Neural crest cell (in vitro differentiated cells): ENCODE measurements at places on chromosomes 4 and X.

DNA sequence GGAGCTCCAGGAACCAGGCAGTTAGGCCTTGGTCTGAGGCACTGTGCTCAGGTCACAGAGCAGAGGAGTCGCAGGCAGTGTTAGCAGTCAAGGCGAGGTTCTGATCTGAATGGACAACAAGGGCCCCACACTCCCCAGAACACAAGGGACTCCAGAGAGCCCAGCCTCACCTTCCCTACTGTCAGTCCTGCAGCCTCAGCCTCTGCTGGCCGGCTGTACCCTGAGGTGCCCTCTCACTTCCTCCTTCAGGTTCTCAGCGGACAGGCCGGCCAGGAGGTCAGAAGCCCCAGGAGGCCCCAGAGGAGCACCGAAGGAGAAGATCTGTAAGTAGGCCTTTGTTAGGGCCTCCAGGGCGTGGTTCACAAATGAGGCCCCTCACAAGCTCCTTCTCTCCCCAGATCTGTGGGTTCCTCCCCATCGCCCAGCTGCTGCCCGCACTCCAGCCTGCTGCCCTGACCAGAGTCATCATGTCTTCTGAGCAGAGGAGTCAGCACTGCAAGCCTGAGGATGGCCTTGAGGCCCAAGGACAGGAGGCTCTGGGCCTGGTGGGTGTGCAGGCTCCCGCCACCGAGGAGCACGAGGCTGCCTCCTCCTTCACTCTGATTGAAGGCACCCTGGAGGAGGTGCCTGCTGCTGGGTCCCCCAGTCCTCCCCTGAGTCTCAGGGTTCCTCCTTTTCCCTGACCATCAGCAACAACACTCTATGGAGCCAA, 26.2 kb downstream of the MAGEA9 start:
- DNase-seq: no peak

DNA sequence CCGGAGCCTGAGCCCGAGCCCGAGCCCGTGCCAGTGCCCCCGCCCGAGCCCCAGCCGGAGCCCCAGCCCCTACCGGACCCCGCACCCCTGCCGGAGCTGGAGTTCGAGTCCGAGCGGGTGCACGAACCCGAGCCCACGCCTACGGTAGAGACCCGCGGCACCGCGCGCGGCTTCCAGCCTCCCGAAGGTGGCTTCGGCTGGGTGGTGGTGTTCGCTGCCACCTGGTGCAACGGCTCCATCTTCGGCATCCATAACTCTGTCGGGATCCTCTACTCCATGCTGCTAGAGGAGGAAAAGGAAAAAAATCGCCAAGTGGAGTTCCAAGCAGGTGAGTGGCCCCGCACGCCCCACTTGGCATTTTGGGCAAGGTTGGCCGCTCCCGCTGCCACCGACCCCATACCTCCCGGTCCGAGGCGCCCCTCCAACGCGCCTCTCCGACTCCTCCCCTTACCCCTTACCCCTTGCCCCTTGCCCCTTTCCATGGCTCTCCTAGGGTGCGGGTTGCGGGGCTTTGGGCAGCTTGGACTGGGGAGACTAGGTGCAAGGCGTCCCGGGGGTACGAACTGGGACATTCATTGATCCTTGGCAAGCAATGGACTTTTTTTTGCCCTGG, 553 bp downstream of the SLC16A2 start:
- no peak for DNase-seq

DNA sequence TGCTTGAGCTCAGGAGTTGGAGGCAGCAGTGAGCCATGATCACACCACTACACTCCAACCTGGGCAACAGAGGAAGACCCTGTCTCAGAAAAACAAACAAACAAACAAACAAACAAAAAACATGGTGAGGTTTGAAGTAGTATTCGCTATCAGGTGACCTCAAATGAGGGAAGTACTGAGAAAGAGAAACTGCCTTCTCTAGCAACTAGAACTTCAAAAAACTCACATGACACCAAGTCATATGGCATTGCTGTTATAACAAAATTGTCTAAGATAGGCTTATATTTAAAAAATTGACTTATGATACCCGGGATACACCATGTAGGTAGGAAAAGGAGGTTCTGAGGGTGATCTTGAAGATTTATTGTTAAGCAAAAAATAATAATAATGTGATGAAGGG, 10.3 kb downstream of the MPP1 start:
- no peak for DNase-seq

- DNase-seq: no peak
Measured at GRCh38 chr4:4985844-4986243, 33.4 kb downstream of the CYTL1 start.

GRCh38 chrX:128781506-128781905, 729.3 kb upstream of the ACTRT1 start:
- peak; percentile 47 for DNase-seq

DNA sequence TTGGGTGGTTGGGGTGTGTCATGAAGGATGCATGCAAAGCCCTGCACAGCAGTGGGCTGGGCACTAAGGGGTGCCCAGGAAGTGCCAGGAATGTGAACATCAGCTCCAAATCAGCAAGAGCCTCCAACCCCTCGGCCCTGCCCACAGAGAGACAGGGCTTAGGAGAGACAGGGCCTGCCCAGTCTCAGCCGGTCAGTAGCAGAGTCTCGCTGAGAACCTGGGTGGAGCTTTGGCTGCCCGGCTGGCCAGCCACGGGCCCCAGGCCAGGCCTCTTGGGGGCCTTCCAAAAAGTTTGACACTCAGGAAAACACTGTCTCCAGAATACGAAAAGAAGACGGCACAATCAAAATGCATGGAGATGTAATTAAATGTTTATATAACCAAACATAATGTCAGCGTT, 4.3 kb upstream of the MXD4 start:
- DNase-seq: no peak

GRCh38 chrX:69238887-69239231, 73.6 kb upstream of the PJA1 start:
- no peak for DNase-seq

GRCh38 chr4:137676357-137676998, 144.2 kb upstream of the PCDH18 start:
- DNase-seq: no peak

GRCh38 chr4:87916626-87917025, 58.9 kb upstream of the SPP1 start:
- no peak for DNase-seq

DNA sequence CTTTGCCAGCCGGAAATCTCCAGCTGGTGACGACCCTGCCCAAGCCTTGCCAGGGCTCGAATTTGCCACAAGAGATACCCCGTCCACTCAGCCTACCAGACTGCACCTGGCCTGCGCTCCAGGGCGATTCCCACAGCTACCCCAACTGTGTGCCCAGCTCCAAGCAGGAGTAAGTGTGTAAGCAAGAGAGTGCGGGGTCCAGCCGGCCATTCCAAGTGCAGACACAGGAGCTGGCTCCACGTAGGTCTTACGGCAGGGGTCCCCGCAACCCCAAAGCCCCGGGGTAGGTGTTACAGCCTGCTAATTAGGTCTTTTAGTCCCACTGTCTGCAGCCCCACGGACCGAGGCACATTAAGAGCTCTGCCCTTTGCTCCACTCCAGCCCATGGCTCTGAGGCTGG, 1305.2 kb downstream of the ARAP2 start:
- DNase-seq: no peak

GRCh38 chr4:128835498-128836222, 26.2 kb downstream of the JADE1 start:
- no peak for DNase-seq

DNA sequence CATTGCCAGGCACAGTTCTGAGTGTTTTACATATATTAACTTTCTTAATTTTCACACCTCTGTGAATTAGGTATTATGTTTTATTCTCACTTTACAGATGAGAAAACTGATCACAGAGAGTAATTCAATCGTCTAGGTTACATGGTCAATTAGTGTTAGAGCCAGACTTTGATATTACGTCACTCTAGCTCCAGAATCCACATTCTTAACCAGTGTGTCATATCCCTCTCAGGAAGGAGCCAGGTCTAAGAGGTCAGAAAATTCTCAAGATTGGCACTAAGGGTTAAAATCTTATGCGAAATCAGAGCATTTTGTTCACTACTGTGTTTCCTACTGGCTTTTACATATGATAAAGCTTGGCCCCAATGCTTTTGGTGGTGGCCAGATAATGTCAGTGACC, 7.4 kb downstream of the DMP1 start:
- no peak for DNase-seq

DNA sequence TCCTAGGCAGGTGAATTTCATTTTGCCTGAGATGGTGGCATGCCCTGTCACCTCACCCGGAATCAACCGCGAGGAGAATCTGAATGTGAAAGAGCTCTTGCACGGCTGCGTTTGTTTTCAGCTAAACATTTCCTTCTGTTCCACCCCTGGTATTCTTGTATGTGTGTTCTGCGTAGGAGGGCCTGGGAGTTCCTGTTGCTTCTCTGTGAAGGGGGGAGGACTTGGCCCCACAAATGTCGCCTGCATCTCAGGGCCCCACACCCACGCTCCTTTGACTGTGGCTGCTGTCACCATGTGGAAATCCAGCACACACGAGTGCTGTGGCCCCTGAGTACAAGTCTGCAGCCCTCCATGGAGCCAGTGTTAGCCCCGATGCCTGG, 45.8 kb upstream of the CLCN4 start:
- DNase-seq: no peak

GRCh38 chr4:41819621-41820020, 71.1 kb upstream of the PHOX2B start:
- no peak for DNase-seq

- DNase-seq: no peak
Measured at GRCh38 chrX:49725923-49726904, 30.4 kb upstream of the PAGE1 start.

DNA sequence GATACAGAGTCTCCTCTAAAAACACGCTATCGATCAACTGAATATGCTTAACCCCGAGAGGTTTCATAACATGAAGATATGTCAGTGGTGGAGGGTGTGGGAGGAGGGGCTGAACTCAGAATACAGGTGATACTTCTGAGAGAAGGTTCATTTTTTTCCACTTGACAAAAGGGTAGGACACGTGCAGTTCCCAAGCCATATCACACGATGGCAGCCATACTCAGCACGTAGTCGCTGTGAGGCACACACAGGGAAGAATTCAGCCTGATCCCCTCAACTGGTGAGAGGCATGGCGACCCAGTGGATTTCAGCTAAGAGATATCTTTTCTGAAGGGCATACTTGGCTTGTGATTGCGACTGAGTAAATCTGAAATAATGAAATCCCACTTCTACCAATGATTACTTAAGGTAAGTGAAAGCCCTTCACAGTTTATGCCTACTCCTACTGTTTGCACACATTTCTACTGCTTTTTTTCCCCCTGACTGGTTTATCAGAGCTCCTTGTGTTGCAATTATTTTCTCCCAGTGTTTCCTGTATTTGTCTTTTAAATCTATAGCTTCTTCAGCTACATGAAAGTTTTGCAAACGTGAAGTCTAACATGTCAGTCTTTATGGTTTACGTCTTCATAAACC, 133.1 kb downstream of the CORIN start:
- peak; percentile 36 for DNase-seq

- no peak for DNase-seq
Measured at GRCh38 chr4:154452798-154453346, 38.7 kb downstream of the DCHS2 start.

- no peak for DNase-seq
Measured at GRCh38 chr4:156889616-156890594, 81.7 kb downstream of the PDGFC start.

DNA sequence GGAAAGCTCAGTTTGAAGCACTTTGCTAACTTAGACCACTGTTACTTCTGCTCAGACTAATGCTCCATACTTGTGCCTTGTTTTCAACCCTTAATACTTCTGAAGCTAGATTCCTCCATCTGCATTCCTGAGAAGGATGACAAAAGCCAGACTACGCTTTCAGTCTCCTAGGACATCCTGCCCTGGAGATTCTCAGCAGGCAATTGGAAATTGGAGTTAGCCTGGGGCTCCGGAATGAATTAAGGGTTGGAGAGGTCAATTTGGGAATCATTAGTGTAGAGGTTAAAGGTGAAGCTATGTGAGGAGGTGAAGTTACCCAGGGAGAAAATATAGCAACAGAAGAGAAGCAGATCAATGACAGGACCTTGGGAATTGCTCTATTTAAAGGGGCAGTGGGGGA, 215.9 kb upstream of the MBNL3 start:
- no peak for DNase-seq

DNA sequence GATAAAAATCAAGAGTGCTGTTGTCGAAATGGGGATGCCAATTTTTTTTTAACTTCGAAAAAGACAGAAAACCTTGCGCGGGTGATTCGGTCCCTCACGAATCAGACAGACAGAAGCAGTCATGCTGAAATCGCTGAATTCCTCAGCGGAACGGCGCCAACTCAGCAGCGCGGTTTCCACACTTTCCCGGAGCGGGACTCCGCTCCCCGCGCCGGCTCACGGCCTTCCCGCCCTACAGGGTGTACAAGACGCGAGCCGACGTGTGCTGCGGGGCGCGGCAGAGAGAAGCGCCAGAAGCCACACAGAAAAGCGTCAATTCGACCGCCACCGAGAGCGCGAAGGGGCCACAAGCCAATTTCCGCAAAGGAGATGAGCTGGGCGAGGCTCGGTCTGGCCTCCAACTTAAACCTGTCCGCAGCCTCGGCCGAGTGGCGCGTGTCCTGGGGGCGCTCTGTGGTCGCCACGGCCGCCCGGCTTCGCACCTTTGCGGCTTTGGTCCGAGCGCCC, 1.3 kb downstream of the NEXMIF start:
- DNase-seq: no peak

GRCh38 chr4:96194993-96195392, 355.1 kb downstream of the PDHA2 start:
- DNase-seq: no peak

DNA sequence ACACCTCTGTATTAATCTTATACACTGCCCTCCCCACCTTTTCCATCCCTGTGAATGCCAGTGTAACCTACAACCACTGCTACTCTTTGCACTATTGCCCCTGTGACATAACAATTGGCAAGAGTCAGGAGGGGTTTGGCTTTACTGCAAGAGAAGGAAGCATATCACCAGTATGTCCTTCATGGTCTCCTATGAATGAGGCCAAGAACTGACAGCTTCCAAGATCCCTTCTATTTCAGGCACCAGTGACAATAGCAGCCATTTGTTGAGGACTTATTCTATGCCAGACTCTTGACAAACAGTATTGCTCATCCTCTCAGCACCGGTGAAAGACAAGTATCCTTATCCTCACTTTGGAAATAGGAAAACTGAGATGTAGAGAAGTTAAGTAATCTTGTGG, 363.9 kb downstream of the MID1IP1 start:
- no peak for DNase-seq

GRCh38 chr4:70902577-70903290, 565 bp downstream of the MOB1B start:
- DNase-seq: no peak

- no peak for DNase-seq
Measured at GRCh38 chr4:36255577-36255976, 11.3 kb upstream of the ARAP2 start.

GRCh38 chrX:100405424-100405823, 4.6 kb downstream of the PCDH19 start:
- no peak for DNase-seq

GRCh38 chrX:12965131-12965940, 9.6 kb upstream of the TMSB4X start:
- no peak for DNase-seq

GRCh38 chrX:21657318-21658151, 595 bp downstream of the KLHL34 start:
- no peak for DNase-seq

GRCh38 chr4:152605641-152606335, 69.9 kb upstream of the FBXW7 start:
- DNase-seq: no peak

GRCh38 chr4:14368391-14368790, 633.9 kb upstream of the CPEB2 start:
- DNase-seq: no peak
